ENCODE measurements at places on chromosomes 12 and 14.

DNA sequence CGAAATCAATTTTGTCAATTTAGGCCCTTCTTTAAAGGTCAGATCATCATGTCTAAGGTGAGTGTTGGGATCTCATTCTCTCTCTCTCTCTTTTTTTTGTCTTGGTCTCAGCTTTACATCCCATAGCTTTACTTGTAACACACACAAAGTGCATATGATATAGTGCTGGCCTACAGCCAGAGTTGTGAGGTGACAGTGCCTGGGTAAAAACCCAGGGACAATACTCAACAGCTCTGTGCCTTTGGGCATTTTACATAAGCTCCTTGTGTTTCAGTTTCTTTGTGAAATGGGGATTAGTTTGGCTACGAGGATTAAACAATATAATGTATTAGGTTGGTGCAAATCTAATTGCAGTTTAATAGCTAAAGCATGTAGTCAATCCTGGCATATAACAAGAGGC, 40.2 kb downstream of the GRIP1 start:
- no peak for DNase-seq

- no peak for DNase-seq
These were observed 87.1 kb downstream of the GCH1 start for GRCh38 chr14:54815515-54815914.

- DNase-seq = no peak
These were observed 193.3 kb downstream of the PHETA1 start for GRCh38 chr12:111175396-111176094.

- no peak for DNase-seq
These were observed 12.0 kb downstream of the VDR start for GRCh38 chr12:47892819-47893218.

- DNase-seq = no peak
These were observed 904 bp upstream of the PAPOLA start for GRCh38 chr14:96501217-96501739.

- no peak for DNase-seq
These were observed 110.4 kb upstream of the CPSF6 start for GRCh38 chr12:69129017-69129416.

- DNase-seq = no peak
These were observed 17.8 kb downstream of the CDK2AP1 start for GRCh38 chr12:123253641-123254459.

GRCh38 chr14:62692490-62693106, 352.7 kb downstream of the KCNH5 start:
- no peak for DNase-seq

DNA sequence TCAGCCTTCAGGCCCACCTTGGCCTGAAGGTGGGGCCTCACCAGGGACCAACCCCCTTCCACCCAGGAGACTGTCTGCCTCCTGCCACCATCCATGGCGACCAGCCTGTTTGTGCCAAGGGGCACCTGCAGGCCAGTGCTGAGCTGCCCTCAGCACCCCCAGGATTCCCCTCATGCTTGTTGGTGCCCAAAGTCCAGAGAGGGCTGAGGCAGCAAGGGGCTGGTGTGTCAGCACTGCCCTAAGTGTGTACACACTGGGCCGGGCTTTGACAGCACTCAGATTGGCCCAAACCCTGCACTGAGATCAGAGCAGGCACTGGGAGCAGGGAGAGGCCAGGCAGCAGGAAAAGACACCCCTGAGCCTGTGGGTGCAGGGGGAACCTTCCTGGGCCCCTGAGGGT, 18.6 kb downstream of the SYNJ2BP start:
- DNase-seq = no peak

GRCh38 chr14:67736771-67737170, 35.1 kb downstream of the RDH12 start:
- DNase-seq = no peak

DNA sequence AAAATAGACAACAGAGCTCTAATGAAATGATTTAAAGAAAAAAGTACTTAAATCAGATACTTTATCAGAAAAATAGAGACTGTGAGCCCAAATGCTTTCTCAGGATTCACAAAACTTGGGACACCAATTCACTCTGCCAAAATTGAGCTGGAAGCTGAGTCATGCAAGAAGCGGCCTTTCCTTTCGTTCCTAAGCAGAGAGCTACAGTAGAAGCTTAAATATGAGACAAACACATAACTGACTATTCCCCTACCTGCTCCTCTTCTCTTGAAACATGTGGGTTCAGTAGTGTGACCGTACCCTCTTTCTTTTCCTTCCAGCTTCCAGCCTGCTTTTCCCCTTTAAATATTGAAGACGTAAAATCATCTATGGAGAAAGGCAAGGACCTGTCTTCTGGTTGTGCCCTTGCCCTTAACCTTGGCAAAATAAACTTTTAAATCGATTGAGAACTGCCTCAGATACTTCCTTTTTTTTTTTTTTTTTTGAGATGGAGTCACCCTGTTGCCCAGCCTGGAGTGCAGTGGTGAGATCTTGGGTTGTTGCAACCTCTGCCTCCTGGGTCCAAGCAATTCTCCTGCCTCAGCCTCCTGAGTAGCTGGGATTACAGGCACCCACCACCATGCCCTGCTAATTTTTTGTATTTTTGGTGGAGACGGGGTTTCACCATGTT, 4.4 kb upstream of the SDS start:
- DNase-seq = no peak

DNA sequence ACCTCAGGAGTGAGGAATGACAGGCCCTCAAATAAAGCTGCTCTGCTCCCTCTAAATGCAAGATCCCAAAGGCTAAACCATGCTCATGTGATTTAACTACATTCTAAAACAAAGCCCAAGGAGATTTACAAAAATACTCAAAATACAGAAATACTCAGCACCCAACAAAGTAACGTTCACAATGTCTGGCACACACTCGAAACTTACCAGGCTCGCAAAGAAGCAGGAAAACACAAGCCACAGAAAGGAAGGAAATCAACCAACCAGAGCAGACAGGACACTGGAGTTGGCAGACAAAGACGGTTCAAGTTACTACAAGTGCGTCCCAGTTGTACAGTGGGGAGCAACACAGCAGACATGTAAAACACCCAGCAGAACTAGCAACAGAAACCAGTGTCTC, 33.4 kb downstream of the STX2 start:
- no peak for DNase-seq

DNA sequence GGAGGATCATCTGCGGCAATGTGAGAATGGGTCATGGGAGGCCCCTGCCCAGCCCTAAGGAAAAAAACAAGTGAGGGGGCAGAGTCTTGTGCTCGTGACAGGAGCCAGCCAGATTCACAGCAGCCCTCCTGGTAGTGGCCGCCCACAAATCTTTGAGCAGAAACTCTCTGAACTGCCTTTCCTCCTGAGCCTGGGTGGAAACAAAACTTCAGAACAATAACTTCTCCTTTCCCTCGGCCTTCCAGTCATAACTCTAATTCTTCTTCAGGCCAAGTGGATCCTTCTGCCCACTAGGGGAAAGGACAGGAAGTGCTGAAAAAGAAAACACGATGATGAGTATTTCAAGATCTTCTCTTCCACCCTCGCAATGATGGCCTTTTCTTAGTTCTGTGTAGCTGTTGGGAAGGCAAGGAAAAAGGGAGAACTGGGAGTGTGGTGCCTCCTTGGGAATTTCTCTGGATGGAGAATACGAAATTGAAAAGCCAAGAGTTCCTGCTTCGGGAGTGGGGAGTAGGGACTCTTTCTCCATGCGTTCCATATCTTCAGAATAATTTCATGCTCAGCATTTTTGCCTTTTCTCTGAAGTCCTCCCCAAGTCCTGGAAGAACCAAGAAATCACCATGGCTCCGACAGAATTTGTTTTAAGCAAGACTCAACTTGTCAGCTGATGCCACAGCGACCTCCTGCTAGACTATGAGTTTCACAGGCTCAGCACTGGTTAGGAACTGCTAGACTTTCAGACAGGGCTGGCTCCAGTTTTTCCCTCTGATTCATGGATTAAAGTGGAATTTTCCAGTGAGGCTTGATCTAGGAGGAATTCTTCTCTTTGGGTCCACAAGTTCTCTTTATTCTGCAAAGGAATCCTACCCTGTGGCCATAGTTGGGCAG, 188.9 kb downstream of the CAND1 start:
- no peak for DNase-seq

DNA sequence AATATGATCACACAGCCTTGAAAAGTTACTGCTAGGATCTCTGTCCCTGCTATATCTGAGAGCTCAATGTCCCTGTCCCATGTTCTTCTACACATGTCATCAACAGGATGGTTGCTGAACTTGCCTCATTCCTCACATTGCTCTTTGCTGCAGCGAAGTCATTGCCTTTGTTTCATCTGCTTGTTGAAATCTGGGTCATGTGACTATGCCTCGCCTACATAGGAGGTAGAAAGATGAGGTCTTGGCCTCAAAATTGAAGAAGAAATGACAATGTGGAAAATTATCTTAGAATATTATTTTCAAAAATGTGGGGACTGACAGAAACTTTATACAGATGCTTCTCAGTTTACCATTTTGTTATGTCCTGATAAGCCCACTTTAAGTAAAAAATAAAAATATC, 494.2 kb downstream of the SOX5 start:
- DNase-seq = no peak

- no peak for DNase-seq
These were observed 2.2 kb downstream of the TBPL2 start for GRCh38 chr14:55438066-55438683.

DNA sequence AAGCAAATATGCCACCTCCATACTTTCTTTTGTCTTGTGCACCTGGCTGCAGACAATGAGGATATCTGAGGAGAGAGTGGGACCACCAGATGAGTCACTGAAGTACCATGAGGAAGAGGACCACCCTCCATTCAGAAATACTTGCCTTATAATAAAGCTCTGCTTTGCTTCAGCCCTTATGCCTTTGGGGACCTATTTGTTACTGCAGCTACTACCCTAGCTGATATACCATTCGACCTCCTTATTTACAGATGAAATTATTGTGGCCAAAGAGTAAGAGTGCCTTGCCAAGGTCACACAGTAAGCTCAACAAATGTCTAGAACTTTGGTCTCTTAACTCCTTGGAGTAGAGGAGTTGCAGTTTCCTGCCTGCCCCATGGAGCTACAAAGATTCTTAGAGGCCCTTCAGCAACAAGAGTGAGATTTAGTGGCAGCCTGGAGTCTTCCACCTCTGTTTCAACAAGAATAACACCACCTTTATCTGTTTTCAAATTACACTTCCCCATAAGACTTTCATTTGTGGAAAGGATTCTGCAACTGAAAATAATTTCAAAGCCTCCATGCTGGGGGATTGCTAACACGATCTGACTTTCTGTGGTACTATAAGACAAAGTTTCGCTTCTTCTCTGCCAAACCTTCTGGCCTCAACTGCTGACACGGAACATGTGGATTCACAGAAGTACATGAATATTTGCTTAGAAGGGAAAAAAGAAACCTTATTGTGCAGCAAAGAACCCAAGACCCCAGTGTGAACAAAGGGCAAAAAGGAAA, 3.6 kb downstream of the CMKLR1 start:
- no peak for DNase-seq

DNA sequence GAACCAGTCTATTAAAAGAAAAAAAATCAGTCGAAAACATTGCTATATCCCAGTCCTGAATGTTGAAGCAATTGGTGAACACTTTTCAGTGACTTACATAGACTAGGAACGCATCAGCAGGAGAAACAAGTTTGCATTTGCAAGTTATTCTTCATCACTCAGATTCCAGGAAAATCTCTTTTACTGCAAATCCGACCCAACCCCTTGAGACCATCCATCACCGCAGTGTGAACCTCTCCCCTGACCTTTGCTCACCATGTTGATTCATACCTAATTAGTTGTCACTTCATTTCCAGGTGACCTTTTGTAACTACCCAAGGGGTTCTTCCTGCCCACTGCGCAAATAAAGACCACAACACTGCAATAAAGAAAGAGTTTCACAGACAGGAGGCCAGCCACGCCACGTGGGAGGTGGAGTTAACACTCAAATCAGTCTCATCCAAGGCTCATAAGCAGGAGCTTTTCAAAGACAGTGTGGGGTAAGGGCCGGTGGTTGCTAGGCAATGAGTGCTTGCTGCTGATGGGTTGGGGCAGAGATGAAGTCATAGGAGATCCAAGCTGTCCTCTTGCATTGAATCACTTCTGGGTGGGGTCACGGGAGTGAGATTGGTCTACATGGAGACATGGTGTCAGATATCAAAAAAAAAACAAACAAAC, 241.3 kb upstream of the TMEM132C start:
- DNase-seq = no peak

DNA sequence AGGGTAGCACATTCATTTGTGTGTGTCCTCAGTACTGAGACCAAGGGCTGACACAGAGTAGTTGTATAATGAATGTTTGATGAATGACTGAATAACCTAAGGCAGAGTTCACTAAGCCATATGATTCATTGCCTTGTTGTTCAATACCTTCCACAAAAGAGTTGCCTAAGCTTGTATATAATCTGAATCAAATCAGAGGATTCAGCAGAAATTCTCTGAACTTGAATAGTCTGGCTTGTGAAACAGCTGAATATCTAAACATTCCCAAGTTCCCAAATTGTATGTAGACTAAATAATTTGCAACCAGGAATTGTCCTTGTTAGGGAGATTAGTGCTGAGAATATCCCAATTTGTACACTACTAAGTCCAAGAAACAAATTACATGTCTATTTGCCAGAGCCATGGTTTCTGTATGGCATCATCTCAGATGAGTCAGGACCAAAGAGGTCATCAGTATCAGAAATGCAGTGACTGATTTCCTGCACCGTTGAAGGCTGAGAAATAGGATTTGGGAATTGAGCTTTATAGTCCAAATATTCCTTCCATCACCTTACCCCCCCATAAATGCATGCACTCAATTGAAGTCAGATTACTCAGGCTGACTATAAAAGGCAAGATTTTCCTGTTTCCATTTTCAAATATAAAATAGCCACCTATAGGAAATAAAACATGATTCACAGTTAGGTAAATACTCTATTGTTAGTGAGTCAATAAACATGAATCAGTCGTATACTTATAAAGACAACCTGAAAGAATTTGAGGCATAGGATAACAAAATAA, 168.7 kb downstream of the PHLDA1 start:
- no peak for DNase-seq

DNA sequence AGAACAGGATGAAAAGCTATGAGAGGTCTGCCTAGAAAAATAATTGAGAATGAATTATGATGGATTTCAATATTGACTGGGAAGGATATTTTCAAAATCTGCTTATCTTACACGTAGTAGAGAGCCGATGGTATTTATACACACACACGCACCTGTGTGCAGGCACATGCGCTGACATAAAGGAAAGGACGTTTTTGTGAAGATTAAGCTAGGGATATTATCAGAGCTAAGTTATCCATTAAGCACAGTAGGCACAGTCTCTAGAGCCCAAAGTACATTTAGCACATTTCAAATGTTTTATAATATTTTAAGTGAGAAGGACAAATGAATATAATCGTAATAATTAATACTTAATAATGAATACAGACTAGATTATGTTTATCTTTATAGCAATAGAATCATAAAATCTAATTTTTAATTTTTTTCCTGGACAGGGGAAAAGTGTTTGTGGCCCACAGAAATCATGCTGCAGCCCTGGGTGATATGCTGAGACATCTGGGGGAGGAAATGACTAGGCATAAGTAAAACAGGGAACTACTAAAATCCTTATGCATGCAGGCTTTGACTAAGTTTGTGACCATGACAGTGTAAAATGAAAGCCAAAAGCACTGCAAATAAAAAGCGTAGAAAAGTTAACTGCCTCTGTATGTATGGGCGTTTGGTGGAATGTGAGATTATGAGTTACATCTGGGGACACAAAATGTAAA, 146.1 kb downstream of the KITLG start:
- DNase-seq = no peak

All from stimulated activated CD8-positive, alpha-beta memory T cell treated with anti-CD3 and anti-CD28 coated beads, Interleukin-7, amount 100 ng/mL, for 4 hours (primary cell).